ENCODE measurements at places on chromosomes 7 and 10.

DNA sequence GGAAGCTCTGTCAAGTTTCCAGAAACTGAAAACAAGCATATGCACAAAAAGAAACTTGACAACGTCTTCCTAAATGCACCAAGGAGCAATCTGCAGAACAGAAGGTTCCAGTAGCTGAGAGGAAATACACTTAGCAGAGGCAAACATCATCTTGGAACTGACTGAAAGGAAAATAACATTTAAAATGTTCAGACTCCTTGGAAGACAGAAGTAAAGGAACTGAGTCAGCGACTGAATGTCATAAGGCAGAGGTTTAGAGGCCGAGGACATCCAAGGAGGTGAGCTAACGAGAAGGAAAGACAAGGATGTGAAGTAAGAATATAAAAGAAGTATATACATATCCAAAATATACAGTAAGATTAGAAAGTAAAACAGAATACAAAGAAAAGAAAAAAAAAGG, 24.1 kb downstream of the SEMA3D start:
- no peak for DNase-seq

GRCh38 chr7:121105262-121105661, 116.8 kb downstream of the CPED1 start:
- no peak for DNase-seq

- DNase-seq, result no peak
These were observed 1.9 kb upstream of the HBP1 start for GRCh38 chr7:107166736-107167426.

DNA sequence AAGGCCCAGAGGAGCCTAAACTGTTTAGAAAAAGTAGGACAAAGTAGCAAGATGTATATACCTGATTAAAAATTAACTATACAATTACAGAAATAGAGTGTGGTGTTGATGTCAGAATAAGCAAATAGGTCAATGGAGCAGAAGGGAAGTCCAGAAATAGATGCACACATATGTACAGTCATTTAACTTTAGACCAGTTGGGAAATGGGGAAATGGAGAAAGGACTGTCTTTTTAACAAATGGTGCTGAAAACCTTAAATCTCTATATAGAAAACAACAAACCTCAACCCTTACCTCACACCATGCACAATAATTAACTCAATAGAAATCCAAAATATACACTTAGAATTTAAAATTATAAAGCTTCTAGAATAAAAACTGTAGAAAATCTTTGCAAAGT, 72.2 kb downstream of the CH25H start:
- DNase-seq, result no peak

DNA sequence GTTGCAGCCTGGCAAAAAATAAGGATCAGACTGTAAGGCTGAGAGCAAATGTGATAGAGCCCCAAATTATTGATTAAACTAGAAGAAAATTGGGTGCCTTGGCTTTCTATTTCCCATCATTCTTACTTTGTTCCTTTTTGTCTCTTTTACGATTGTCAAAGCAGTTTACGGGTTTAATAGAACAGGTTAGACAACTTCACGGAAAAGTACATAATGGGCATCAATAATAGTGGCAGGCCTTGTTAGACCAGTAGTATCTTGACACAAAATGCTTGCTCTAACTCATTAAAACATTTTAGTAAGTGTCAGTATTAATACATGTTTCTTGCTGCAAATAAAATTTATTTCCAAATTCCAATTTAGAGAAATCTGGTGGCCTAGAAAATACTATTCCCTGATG, 14.5 kb upstream of the GGCT start:
- DNase-seq, result no peak

DNA sequence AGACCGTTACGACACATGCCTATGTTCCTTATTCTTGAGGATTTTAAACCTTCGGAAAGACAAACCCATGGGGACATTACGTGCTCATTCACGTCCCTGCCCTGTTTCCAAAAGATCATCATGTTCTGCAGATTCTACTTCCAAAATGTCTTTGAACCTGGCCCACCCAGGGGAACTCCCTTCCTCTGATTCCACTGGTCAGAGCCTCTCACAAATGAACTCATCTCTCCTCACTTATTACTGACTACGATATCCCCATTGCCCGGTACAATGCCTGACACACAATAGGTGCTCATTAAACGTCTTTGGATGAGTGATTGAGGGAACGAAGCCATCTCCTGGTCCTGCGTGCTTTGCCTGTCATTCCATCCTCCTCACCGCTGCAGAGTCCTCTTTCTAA, 168.3 kb upstream of the RNF32 start:
- DNase-seq, result no peak

GRCh38 chr7:112202816-112203215, 3.4 kb downstream of the DOCK4 start:
- peak; percentile 20 for DNase-seq

DNA sequence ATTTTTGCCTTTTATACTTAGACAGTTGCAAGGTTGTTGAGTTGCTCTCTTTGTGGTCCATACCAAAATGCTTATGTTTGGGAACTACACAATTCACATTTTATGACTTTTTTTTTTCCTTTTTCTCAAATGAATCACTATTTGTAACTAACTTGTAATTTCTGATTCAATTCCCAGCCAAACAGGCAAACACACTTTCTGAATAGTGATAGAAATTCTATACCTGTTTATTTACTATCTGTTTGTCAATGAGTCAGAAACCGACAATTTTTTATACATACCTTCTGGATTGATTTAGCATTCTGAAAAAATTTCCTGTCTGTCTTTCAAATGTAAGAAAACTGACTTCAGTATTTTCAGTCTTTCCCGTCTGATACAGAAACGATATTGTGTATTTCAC, 69.1 kb downstream of the MBL2 start:
- no peak for DNase-seq

DNA sequence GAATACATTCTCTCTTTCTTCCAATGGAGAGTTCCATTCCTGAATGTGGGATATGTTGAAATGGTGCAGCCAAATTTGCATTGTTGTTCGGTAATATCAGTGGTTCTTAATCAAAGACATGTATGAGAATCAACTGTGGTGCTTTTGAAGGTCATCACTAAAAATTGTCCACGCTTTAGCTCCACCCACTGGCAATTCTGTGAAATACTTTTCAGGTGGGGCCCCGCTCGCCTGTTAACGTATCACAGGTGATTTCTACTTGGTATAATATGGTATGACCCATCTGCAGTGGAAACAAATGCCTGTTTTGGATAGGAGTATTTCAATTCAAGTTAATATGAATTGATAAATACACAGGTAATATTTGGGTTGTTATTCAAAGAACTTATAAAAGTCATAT, 178.4 kb downstream of the NSUN6 start:
- no peak for DNase-seq

DNA sequence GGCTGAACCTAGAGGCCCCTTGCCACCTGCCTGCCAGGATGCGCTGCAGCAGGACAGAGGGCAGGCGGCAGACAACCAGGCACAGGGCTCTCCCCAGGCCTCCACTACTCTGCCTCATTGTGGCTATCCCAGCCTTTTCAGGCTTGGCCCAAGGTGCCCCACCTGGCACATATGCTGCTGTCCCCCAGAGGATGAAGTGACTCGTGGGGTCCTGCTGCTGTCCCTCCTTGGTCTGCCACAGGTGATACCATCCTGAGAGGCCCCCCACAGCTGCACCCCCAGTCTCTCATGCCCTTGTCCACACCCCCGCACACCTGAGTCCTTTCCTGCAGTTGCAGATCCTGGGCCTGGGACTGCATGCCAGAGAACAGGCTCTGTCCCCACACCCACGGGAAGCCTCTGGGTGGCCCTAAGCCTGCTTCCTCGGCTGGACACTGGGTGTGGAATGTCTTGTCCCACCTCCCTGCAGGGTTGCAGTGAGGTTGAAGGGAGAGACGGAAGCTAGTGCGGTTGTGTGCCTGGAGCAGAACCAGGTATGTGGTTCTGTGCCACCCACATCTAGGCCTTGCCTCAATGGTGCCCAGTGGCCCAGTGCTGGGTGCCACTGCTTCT, 55.3 kb downstream of the RASGEF1A start:
- DNase-seq, result no peak

DNA sequence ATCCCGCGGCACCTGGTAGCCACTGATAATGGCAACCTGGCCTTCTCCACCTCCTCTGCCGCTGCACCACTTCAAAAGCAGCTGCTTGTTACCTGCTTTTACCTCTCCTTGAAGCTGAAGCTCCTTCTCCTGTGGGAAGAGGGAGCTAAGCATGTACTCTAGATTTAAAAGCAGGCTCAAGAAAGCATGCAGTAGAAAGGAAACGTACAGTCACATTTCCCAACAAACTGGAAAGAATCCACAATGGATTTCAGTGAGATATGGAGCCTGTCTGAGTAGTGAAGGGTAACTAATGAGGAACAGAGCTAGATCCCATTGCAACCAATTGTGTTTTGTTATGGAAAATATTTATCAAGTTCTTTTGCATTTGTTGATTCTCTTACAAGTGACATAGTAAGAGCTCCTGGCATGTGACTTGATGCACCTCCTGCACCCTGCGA, 457.4 kb upstream of the GALNT17 start:
- DNase-seq, result no peak

DNA sequence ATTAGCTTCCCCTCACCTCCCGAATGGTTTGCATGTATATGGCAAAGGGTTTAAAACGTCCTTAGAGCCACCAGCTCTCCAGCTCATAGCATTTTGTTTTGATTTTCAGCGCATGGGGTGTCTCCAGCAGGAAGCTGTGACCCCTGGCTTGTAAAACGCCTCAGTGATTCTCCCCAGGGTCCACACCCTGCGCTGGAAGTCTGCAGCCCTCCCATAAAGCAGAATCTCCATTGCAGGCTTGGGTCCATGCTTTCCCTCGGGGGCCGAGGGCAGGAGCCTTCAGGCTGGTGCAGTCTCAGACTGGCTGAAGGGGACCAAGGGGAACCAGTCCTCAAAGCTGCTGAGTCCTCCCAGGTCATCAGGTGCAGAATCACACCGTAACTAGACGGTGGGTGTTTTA, 109.7 kb downstream of the VIPR2 start:
- no peak for DNase-seq

GRCh38 chr10:111984057-111984456, 199.5 kb downstream of the GPAM start:
- no peak for DNase-seq

DNA sequence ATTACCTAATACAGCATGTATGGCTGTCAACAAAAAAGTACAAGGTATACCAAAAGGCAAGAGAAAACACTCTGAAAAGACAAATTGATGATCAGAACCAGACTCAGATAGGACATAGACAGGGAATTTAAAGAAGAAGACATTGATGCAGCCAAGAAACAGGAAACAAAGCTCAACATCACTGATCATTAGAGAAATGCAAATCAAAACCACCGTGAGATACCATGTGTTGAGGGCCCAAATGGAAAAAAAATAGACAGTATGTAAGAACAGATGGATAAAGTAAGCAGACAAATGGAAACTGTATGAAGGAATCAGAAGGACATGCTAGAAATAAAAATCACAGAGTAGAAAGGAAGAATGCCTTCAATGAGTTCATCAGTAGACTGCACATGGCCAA, 23.3 kb downstream of the CARD11 start:
- DNase-seq, result no peak

- no peak for DNase-seq
These were observed 28.6 kb downstream of the LSMEM1 start for GRCh38 chr7:112509402-112509801.

DNA sequence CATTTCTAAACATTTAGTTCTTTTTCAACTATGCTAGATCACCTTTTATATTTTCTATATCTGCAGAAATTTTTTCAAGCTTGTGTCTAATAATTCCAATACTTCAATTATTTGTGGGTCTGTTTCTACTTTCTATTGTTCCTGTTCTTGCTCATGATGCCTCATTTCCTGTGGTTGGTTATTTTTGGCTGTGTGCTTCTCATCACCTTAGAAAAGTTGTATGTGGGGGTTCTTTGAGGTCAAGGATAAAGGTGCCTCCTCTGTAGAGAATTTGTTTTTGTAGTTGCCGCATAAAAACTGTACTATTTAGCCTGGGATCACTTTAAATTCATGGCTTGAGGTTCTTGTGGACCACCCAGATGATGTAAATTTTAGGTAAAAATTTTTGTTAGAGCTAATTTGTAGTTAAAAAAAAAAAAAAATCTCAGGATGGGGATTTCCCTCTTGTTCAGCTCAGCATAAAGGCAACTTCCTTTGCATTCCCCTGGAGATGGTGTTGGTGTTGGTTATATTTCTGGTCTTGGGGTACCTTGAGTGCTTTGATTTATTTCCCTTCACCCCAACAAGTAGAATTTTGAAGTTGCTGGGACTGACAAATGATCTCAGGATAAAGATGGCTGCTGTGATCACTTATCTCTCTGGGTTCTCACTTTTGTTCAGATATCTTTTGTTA, 27.0 kb upstream of the JAZF1 start:
- DNase-seq, result no peak

GRCh38 chr7:73345951-73346350, 18.0 kb downstream of the FKBP6 start:
- no peak for DNase-seq

- no peak for DNase-seq
These were observed 221.6 kb downstream of the RPS24 start for GRCh38 chr10:78255214-78255613.

GRCh38 chr7:151143261-151144015, 24.1 kb downstream of the GBX1 start:
- no peak for DNase-seq

DNA sequence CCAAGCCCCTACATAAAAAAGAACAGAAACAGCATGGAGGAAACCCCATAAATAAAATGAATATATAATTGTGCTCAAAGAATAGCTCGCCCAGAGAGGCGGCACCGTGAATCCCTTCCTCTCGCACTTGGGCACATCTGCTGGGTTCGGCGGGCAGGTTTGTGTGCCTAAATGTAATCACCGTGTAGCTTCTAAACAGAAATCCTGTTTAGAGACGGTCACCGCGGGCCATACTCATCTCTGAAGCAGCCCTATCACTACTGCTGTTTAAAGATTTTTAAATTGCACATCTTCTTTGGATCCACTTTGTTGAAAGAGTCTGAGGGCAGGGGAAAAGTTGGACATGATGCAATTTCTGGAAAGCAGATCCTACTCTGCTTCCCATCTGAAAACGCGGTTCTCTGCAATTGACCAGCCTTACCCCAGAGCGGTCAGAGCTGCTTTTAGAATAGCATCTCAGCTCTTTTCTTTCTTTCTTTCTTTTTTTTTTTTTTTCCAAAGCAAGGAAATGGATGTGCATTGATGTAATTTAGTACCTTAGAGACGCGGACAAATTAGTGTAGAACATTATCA, 6.4 kb downstream of the DRGX start:
- DNase-seq, result no peak

DNA sequence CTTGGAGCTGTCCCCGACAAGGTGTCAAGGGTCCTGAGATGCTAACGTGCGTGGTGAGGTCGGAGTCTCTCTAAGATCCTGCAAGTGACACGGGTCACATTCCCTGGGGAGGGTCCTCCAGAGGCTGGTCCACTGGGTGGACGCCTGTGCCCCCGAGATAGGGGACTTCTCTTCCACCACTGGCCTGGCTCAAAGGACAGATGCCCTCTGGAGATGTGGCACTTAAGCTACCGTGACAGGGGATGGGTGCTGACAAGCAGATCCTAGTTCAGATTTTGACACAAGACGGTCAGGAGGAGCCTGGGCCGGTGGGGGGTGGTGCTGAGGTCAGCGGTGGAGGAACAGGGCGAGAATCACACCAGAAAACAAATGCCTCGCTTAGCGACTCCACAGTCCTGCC, 178.0 kb downstream of the ADARB2 start:
- no peak for DNase-seq

GRCh38 chr10:126317751-126318150, 70.5 kb downstream of the ADAM12 start:
- DNase-seq, result no peak

GRCh38 chr10:31318854-31319601, at the start of gene ZEB1:
ZEB1 (plus strand) TSS chr10:31319216; CDS start chr10:31319235, 19 bp downstream.
- peak; percentile 80 for DNase-seq

- DNase-seq, result no peak
These were observed 1.4 kb upstream of the SVIL start for GRCh38 chr10:29636178-29636577.

Measured in NCI-H1105 (cell line).